ENCODE measurements at places on chromosomes 11 and 22. TPM values are rescaled to one million over a fixed set of nuclear protein-coding genes. Genes with fewer than 3 reads are reported as not detected.

- no peak for DNase-seq
Measured at GRCh38 chr11:108319541-108320145, 96.8 kb downstream of the ATM start.

GRCh38 chr11:118913411-118914125 is 12.2 kb downstream of the BCL9L start:
- DNase-seq = no peak

GRCh38 chr11:94737171-94737611 is 31.0 kb upstream of the AMOTL1 start:
- no peak for DNase-seq

DNA sequence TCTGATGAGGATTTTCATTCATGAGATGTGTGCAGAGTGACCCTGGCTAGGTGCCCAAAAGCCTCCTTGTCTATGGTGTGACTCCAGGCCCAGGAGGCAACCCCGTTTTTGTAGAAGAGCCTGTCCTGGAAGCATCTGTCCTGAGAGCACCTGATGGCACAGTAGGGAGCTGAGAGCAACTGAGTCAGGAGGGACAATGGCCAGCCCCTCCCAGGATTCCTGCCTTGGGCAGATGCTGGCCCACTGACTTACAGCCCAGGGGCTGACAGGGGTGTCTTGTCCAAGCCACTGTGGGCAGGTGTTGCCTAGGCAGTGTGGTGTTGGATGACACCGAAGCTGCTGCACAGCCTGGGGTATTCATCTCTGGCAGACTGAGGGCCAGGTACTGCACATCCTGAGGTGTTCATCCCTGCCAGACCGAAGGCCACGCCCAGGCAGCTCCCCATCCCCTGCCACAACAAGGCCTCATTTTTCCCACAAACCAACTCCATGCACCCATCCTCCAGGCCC is 3.2 kb upstream of the RFPL2 start:
- no peak for DNase-seq

DNA sequence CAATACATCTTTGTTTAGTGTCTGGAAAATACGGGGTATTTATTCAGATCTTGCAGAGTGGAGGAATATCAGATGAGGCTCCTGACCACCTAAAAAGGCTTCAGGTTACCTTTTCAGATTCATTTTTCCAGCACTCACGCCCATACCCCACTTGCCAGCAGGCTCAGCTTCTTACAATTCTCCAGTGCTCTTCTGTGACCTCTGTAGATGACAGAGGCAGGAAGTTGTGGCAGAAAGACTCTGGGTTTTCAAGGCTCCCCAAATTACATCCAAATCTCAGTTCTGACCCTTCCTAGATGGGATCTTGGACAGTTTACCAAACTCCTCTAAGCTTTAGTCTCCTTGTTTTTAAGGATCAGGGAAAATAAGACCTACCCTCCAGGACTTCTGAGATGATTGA is 61.1 kb downstream of the SYTL2 start:
- peak; percentile 48 for DNase-seq

DNA sequence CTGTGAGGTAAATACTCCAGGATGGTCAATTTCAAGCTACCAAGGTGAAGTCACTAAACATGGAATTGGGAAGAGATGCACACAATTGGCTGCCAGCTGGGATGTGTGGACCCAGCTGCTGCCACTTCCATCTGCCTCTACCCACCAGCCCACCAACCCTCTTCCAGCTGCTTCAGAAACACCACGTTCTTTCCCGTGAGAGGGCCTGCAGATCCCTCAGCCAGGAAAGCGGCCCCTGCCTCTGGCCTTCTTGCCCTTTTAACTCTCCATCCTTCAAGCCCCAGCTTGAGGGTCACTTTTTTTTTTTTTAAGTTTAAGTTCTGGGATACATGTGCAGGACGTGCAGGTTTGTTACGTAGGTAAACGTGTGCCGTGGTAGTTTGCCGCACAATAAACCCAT is 20.0 kb downstream of the PRG3 start:
- no peak for DNase-seq

DNA sequence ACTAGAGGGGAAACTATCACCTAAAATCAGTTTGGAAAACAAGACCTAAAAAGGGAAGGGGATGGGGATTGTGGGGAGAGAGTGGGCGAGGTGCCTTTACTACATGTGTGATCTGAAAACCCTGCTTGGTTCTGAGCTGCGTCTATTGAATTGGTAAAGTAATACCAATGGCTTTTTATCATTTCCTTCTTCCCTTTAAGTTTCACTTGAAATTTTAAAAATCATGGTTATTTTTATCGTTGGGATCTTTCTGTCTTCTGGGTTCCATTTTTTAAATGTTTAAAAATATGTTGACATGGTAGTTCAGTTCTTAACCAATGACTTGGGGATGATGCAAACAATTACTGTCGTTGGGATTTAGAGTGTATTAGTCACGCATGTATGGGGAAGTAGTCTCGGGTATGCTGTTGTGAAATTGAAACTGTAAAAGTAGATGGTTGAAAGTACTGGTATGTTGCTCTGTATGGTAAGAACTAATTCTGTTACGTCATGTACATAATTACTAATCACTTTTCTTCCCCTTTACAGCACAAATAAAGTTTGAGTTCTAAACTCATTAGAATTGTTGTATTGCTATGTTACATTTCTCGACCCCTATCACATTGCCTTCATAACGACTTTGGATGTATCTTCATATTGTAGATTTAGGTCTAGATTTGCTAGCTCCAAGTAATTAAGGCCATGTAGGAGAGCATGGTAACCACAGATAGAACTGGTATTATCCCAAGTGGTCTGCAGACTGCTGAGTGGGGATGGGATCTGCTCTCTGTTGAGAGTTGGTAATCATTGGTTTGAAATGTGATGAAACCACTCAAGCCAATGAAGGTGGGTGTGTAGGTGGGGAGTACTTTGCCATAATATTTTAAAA is 3.6 kb downstream of the NEAT1 start:
- DNase-seq = no peak

GRCh38 chr11:88415495-88415894 is 78.0 kb upstream of the CTSC start:
- DNase-seq = no peak

- DNase-seq = no peak
Measured at GRCh38 chr11:2797121-2797711, 88.4 kb downstream of the CDKN1C start.

GRCh38 chr11:119192111-119192510 is 6.8 kb downstream of the NHERF4 start:
- no peak for DNase-seq

DNA sequence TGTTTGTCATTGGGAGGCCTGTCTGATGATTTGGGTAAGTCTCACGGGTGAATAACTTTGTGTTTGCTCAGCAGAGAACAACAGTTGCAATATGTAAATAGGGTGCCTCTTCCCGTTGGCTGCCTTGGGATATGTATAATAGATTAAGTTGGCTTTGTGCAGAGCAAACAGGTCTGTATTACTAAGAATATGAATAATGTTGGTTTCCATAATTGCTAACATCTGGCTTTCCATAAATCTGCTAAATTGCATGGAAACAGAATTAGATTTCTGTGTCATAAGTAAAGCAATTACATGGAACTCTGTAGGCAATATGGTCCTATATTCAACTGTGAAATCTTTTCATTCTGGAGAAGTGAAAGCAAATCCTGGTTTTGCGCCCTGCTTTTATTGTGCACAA is 636.0 kb upstream of the ANO5 start:
- no peak for DNase-seq

EIF4G2 gene
- 839 TPM for total RNA-seq

MMP1 gene
- total RNA-seq = not detected

OR8G1 gene
- not detected for total RNA-seq

GGTLC2 gene
- not detected for total RNA-seq

TREH gene
- not detected for total RNA-seq

CD82 gene
- 132 TPM for total RNA-seq

TEF gene
- 9.4 TPM for total RNA-seq
